ENCODE measurements at places on chromosomes 5 and 9. TPM values are rescaled to one million over a fixed set of nuclear protein-coding genes. Genes with fewer than 3 reads are reported as not detected.

DNA sequence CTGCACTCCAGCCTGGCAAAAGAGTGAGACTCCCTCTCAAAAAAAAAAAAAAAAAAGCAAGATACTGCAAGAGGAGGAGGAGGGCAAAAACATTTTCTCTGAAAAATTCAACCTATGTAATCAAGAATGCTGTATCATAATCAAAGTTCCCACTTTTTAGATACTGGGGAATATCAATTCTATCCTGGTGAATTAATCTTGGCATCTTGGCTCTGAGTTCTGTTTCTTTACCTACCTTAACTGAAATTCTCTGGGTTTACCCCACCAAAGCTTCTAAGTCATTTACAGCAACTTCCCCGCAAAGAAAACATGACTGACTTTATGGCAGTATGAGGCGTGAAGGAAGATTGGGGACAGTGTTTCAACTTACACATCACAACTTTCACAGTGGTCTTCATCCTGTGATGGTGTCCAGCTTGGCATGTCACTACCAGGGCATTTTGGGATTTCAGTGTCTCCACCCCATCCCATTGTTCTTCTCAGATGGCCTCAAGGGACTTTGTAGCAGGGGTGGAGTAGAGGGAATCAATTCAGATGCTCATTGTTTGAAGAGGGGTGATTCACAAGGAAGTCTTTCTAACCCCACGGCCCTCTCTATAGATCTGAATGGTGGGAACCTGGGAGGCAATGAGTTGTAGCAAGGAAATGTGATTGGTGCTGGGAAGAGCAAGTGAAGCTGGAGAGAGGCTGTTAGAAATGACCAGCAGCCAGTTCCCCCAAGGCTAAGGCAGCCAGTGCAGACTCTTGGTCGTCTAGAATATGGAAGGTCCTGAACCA is 130.5 kb downstream of the SCAMP1 start:
- no peak for DNase-seq

DNA sequence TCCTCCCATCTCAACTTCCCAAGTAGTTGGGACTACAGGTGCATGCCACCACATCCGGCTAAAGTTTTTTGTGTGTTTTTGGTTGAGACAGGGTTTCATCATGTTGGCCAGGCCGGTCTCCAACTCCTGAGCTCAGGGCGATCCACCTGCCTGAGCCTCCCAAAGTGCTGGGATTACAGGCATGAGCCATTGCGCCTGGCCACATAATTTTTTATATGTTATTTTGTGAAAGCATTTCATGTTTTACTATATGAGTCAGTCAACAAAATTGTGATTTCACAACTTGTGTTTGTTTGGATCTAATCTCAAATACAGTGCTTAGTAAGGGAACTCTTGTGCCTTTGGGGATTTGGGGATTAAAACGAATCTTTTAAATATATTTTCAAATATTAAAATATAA is 20.0 kb upstream of the FAM120AOS start:
- no peak for DNase-seq

- DNase-seq: peak; percentile 12
Measured at GRCh38 chr5:85814596-85814995, 803.1 kb upstream of the COX7C start.

DNA sequence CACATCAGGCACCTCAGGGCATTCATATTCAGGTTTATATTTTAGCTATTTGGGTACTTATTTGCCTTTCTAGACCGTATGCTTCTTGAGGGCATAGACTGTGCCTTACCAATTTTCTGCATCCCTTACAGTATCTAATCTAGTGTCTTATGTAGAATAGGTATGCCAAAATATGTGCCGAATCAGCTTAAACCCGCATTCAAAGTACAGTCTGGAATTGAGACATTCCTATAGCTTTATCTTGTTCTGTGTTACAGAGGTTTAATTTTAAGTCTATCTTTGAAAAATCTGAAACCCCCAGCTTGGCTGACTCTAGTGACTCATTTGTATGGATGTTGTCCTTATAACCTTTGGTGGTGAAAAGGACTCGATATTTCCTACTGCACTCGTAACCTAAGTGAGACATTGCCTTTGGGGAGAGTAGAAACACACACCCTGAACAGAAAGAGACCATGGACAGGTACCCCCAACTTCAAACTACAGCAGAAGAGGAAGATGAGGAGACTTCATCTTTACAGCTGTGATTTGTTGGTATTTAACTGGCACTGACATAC is 27.0 kb upstream of the TMOD1 start:
- no peak for DNase-seq

GRCh38 chr9:134679616-134680392 is 38.2 kb downstream of the COL5A1 start:
- no peak for DNase-seq

- no peak for DNase-seq
Measured at GRCh38 chr9:76459694-76460635, 983 bp downstream of the GCNT1 start.

- DNase-seq: no peak
Measured at GRCh38 chr9:73174330-73174980, 22.8 kb downstream of the ANXA1 start.

GRCh38 chr9:127808347-127809001 is 5.8 kb downstream of the FPGS start:
- no peak for DNase-seq

GRCh38 chr5:73333944-73334703 is 114.5 kb downstream of the FOXD1 start:
- DNase-seq: no peak

DNA sequence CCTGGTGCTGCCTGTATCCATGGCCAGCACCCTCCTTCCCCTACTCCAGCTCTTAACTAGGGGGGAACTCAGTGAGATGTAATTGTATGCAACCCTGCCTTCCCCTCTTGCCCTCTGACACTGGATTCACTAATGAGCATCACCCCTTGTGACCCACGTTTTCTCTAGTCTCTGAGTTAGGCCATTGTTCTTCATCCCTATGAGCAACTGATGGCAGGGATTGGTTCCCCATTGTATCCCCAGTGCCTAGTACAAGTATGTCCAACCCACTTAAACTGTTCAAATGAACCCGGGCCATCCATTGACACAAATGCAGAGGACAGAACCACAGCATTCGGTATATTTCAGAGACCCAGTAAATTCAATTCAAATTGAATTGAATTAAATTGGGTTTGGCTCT is 77.6 kb upstream of the ASTN2 start:
- DNase-seq: no peak

DNA sequence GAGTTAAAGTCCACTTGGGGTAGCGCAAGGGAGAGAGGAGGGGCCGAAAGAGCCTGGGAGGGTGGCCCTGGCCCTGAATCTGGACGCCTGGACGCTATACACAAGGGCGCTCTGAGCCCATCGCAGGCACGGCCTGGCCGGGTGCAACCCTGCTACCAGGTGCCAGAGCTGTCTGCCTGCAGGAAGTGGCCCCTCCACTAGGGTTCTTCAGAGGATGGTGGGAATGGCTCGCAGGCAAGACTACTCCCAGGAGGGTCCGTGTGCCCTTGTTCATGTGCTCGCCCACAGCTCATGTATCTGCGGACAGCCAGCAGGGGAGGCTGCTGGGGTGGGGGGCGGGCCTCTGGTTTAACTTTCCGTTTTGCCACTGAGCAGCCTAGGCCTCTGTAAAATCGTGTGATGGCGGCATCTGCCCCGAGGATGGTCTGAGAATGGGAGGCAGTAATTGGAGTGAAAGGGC is 1.4 kb upstream of the NKD2 start:
- no peak for DNase-seq

DNA sequence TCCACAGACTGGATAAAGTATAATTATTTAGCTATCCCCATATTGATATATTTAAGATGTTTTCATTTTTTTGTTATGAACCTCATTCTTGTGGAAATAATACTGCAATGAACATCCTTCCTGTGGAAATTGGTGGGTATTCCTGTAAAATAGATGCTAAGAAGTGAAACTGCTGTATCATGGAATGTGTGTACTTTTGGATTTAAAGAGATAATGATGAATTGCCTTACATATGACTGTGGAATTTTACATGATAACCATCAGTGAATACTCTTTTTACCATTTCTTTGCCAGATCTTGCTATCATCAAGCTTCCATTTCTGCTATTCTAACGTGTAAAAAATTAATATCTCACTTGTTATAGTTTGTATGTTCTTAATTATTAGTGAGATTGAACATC is 847.9 kb downstream of the EFNA5 start:
- no peak for DNase-seq

DNA sequence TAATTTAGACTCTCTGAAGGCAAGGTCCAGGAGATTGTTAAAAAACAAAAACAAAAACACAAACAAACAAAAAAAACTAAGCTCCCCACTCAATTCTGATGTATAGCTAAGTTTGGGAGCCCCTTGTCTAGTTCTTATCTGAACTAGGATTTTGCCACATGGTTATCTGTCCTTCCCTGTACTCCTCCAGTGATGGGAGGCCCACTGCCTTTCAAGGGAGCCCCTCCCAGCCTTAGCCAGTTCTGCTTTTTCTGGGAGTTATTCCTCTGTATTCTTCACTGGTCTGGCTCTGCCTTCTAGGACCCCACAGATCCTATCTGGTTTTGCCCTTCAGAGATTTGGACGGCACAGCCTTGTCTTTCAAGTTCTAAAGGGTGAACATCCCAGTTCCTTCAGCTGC is 2.1 kb upstream of the ALDH1B1 start:
- DNase-seq: no peak

DNA sequence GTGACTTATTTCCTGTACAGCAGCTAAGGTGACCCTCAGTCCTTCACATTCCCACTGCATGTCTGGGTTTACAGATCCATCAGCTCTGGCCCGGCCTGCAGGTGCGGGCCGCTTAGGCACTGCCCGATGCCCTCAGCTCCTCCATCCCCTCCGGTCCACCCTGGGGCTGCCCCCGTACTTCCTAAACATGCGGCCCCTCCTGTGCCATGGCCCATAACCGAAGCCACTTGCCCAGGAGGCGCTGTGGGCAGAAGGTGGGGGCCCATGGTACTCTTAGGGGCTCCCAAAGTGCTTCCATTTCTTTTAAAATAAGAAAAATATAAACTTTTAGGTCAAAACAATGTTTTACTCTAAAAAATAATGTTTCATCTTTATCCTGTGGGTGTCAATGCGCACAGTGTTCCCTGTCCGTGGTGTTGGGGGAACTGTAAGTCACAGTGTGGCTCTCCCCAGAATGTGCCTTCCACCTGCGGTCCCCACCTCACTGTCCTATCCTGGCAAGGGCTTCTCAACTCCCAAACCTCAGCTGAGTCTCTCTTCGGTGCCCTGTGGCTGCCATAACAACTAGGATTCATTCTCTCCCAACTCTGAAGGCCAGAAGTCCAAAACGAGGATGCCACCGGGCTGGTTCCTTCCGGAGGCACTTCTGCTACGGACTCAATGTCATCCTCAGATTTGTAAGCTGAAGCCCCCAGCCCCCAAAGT is 132.7 kb upstream of the LPCAT1 start:
- no peak for DNase-seq

DNA sequence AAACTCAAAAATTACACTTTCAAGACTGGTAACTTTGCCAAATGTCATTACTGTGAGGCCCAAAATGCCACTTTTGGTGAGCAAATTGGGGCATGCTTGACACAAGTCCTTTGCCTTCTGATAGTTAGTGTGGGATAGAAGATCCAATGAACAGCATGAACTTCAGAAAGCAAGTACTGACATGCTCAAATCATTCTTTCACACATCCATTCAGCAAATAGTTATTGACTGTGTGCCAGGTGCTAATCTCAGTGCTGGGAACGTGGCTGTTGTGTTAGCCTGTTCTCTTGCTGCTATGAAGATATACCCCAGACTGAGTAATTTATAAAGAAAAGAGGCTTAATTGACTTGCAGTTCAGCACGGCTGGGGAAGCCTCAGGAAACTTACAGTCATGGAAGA is 247.0 kb downstream of the CHSY3 start:
- DNase-seq: no peak

- no peak for DNase-seq
Measured at GRCh38 chr9:26129217-26129616, 451.0 kb upstream of the TUSC1 start.

- no peak for DNase-seq
Measured at GRCh38 chr9:124803911-124804310, 27.0 kb downstream of the OLFML2A start.

WDR41 gene
- total RNA-seq: 115 TPM

EMB gene
- total RNA-seq: not detected

ADAMTS19 gene
- total RNA-seq: 45.1 TPM

CTXN3 gene
- total RNA-seq: not detected

FGF18 gene
- not detected for total RNA-seq

NRARP gene
- not detected for total RNA-seq

Data from H4 (cell line).